H7 (cell line): ENCODE measurements at places on chromosomes 7 and 10. TPM values are rescaled to one million over a fixed set of nuclear protein-coding genes. Genes with fewer than 3 reads are reported as not detected.

The NEURL1 gene
- total RNA-seq, result 7.9 and 16.5 TPM in 2 replicates

The PTF1A gene
- 0.38 and 0.48 TPM in 2 replicates for total RNA-seq

The PRLHR gene
- not detected in 2 replicates for total RNA-seq

The ZFYVE27 gene
- 19.2 and 21.8 TPM in 2 replicates for total RNA-seq

The SUPV3L1 gene
- total RNA-seq, result 38.7 and 45.1 TPM in 2 replicates

The STX1A gene
- total RNA-seq, result 16.8 and 19.4 TPM in 2 replicates

The SPDYE9 gene
- total RNA-seq, result not detected in 2 replicates

The SH2B2 gene
- total RNA-seq, result 6.2 and 11.1 TPM in 2 replicates

The TUBB8 gene
- total RNA-seq, result 2.5 and 9.2 TPM in 2 replicates

The CDK1 gene
- 187 and 202 TPM in 2 replicates for total RNA-seq

The SPACDR gene
- 0.11 and 1.1 TPM in 2 replicates for total RNA-seq

The SSC4D gene
- 19.6 and 25.5 TPM in 2 replicates for total RNA-seq

The MYH16 gene
- total RNA-seq, result not detected in 2 replicates

The PLXDC2 gene
- 21.9 and 27.5 TPM in 2 replicates for total RNA-seq

The ECD gene
- total RNA-seq, result 33.7 and 37.1 TPM in 2 replicates

The MSS51 gene
- total RNA-seq, result 1.7 and 2.2 TPM in 2 replicates

The H2BK1 gene
- total RNA-seq, result 0.74 TPM in 1 of 2 replicates, not detected in the other
